ENCODE measurements at places on chromosomes 12 and 14. TPM values are rescaled to one million over a fixed set of nuclear protein-coding genes. Genes with fewer than 3 reads are reported as not detected.

DNA sequence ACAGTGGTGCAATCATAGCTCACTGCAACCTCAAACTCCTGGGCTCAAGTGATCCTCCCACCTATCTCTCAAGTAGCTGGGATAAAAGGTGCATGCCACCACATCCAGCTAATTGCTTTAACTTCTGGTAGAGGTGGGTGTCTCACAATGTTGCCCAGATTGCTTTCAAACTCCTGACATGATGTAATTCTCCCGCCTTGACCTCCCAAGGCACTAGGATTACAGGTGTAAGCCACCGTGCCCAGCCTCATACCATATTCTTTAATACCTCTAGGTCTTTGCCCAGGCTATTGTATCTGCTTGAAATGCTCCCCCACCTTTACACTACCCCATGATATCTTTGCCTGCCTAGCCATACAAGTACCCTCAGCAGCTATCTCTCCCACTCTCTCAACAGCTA, 11.3 kb downstream of the R3HDM2 start:
- no peak for DNase-seq

GRCh38 chr14:20476776-20477175, 7.6 kb downstream of the PNP start:
- peak; percentile 5 for DNase-seq

- peak; percentile 57 for DNase-seq
Measured at GRCh38 chr12:115209230-115209629, 525.3 kb upstream of the TBX3 start.

GRCh38 chr12:5807090-5807414, 138.0 kb downstream of the ANO2 start:
- DNase-seq = no peak

Gene SMCO2
- total RNA-seq = not detected

Gene RABGGTA
- 25.8 TPM for total RNA-seq

DNA sequence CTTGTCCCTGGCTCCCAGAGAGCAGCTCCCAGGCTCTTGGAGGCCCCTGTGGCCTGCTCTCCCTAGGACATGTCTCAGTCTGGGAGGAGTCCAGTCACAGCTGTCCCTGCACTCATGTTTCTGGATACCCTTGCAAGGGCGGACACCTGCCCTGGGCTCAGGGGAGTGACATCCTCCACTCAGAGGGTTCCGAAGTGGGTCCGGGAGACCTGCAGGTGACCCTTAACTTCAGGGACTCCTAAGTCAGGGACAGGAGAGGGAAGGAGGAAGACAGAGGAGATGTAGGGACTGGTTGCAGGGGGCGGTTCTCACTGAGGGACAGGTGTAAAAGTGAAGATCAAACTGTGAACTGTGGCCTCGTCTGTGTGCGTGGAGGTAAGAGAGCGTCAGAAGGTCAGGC, 37.6 kb downstream of the CACNA2D4 start:
- no peak for DNase-seq

Gene ACOT4
- 1.7 TPM for total RNA-seq

DNA sequence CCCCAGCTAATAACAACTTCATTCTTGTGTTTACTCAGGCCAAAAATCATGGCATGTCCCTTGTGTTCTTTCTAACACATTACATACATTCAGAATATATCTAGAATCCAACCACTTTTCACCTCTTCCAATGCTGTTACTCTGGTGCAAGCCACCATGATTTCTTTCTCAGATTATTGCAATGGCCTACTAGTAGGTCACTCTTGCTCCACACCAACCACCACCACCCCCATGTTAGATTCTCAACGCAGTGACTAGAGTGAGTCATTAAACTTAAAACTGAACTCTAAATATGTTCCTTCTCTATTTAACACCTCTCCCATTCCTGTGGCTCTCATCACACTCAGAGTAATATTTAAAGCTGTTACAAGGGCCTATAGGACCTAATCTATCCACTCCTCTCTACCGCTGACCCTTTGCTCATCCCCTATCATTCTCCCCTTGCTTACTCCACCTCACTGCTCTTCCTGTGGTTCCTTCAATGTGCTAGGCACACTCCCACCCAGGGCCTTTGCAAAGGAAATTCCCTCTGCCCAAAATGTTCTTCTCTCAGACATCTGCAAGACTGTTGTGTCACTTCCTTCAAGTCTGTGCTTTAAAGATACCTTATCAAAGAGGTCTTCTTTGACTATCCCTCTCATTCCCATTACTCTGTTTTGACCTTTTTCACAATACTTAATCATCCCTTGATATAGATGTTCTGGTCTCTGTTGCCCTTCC, 6.6 kb downstream of the RTN1 start:
- no peak for DNase-seq

Gene SAMD15
- 1.3 TPM for total RNA-seq

- DNase-seq = peak; percentile 69
Measured at GRCh38 chr14:54443981-54444380, 2.8 kb upstream of the CNIH1 start.

GRCh38 chr14:27881646-27882045, 884.9 kb upstream of the FOXG1 start:
- DNase-seq = no peak

Gene ARHGAP9
- under 0.01 TPM for total RNA-seq

Gene NRIP2
- total RNA-seq = 0.86 TPM

- DNase-seq = no peak
Measured at GRCh38 chr14:99156814-99157213, 115.2 kb downstream of the BCL11B start.

GRCh38 chr12:113424915-113425823, 3.0 kb downstream of the SDSL start:
- DNase-seq = peak; percentile 60

Gene TGM1
- total RNA-seq = 2.2 TPM

Gene PRB2
- not detected for total RNA-seq

Gene TAS2R8
- total RNA-seq = 0.43 TPM

DNA sequence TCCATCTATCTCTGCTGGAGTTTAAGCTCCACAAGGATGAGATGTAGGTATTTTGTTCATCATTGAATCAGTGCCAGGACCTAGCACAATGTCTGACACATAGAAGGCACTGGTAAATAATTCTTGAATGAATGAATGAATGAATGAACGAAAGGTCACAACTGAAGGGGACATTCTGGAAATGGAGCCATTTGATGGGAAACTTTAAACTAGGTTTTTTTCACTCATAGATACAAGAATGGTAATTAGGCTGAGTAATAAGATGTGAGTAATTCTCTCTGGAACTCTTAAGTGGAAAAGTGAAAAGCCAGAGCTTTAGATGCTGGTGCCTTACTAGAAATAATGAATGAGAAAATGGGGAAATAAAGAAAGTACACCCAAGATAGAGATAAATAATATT, 44.3 kb downstream of the SCN8A start:
- DNase-seq = no peak

GRCh38 chr12:14957551-14958168, 3.7 kb downstream of the ARHGDIB start:
- no peak for DNase-seq

DNA sequence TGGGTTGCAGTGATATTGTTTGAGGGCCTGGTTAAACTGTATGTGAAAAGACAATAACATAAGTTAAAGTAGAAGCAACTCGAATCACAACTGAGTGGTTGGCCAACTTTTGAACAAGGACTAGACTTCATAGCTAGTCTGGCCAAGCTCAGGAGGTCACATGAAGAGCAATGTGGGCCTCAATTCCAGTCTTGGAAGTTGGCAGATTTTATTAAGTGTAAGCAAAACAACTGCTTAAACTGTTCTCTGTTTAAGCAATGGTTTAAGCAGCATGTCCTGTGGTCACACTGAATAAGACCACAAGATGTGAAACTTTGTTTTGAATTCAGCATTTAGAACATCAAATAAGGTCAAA, 100.4 kb downstream of the TMTC3 start:
- DNase-seq = peak; percentile 71

- no peak for DNase-seq
Measured at GRCh38 chr12:107581619-107582015, 104.0 kb upstream of the PWP1 start.

- DNase-seq = no peak
Measured at GRCh38 chr14:102930138-102930752, 7.8 kb downstream of the AMN start.

Gene VDR
- total RNA-seq = 8.2 TPM

Gene SERPINA9
- total RNA-seq = not detected

Gene SERPINA4
- not detected for total RNA-seq

Gene NRXN3
- total RNA-seq = 7.3 TPM

DNA sequence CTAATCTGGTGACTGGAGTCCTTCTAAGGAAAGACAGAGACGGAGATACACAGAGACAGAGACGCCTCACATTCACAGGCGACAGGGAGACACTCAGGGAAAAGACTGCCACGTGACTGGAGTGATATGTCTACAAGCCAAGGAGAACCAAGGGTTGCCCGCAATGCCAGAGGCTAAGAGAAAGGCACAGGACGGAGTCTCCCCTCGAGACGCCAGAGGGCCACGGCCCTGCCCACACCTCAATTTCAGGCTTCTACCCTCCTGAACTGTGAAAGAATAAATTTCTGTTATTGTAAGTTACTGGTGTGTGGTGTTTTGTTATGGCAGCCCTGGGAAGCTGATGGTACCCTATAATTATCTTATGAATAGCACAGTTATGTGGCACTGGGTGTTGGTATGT, 11.6 kb upstream of the RAN start:
- DNase-seq = no peak

Gene STAT6
- total RNA-seq = 81.6 TPM

Gene TAS2R13
- 3.9 TPM for total RNA-seq

DNA sequence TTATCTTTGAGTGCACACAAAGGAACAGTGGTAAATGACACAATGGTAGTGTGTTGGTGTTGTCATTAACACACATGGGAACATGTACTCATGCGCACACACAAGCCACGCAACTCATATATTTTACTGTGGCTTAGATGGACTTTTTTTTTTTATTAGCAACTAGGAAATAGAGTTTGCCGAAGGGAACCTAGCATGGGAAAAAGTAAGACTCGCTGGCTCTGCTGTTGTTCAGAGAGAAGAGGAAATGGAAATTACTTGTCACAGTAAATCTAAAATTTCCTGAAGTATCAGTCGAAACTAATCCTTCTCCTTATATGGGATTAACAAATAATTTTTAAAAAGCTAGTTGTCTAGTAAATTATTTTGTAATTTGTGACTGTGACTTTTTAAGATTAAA, 33.7 kb upstream of the IL22 start:
- DNase-seq = no peak

Gene CCDC177
- total RNA-seq = not detected

DNA sequence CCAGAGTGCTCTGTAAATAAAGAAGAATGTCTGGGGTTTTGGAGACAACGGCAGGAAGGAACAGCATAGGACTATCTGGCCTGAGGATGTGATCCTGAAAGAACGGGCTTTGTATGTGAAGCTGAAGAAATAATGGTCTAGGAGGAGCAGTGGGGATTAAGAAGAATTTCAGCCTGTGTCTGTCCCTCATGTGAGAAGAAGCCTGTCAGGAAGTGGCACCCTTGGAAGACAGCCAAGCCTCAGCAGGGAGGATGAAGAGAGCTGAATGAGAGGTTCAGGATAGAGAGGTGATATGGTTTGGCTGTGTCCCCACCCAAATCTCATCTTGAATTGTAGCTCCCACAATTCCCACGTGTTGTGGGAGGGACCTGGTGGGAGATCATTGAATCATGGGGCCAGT, 56.9 kb upstream of the TCL1A start:
- DNase-seq = no peak

Gene ACSM4
- not detected for total RNA-seq
